ENCODE measurements at places on chromosomes 12 and 14.

GRCh38 chr12:27549236-27549800 lies 25.3 kb downstream of the PPFIBP1 start:
- no peak for DNase-seq

DNA sequence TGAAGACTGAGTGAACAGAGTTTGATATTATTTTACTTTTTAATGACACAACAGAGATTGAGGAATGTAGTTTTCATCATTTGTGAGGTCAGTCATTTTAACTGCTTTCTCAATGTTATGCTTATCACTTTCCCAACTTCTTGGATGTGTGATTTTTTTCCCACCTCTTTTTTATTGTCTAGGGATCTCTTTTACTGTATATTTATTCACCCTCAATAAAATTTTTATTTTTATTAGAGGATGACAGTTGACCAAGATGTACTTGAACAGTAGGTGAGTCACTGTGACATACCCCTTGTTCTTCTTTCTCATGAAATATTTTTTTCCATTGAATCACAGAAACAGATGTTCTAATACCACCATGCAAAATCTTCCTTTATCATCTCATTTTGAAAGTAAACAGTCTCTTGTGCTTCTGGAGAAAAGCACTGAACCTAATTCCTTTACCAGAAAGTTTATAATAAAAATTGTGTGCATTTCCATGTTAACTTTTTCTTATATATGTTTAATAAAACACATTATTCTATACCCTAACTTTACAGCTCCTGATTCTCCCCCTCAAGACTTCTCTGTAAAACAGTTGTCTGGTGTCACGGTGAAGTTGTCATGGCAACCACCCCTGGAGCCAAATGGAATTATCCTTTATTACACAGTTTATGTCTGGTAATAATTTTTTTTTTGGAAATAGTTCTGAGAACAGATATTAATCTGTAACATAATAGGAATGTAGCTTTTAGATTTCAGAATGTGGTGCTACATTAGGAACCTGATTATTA lies 65.9 kb downstream of the PTPRQ start:
- no peak for DNase-seq

DNA sequence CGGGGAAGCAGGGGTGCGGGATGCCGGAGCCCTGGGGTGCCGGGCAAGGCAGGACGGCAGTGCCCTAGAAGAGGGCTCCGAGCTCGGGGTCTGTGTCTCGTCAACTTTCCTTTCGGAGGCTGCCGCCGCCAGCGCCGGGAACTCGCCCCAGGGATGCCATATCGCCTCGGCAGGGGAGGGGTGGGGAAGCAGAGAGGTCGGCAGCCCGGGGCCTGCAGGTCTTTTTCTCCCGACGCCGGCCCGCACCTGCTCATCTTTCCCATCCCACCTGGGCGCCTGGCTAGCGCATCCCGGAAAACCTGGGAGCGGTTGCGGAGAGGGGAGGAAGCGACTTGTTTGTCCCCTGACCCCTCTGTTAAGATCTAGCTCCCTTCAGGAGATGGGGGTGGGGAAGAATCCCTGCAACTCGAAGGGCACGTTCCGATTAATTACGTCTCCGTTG lies 547 bp downstream of the CNTN1 start:
- DNase-seq: no peak

DNA sequence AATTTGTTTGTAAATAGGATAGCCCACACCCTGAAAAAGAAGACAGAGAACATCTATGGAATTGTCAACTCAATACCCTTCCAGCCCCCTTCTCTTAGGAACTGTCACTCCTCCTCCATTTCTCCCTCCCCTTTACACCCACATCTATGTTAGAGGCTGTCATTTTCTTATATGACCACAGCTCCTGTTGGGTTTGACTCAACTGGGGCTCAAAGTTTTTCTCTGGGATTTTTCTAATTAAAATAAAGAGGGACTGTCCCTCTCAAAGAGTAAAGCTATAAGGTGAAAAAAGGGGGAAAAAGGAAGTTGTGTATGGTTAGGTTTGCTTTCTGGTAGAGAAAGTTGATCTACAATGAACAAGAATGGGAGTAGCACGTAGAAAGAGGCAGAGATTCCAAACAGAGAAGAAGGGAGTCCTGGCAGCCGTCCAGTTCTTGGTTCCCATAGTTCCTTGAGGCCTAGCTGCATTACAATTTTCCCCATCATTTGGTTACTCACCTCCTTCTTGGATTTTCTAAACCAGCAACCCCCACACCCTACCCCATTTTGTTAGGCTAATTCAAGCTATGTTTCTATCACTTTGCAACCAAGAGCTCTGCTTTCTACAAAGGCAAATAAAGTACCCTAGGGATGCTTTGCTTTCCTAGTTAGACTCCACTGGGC lies 44.3 kb upstream of the STK38L start:
- no peak for DNase-seq

DNA sequence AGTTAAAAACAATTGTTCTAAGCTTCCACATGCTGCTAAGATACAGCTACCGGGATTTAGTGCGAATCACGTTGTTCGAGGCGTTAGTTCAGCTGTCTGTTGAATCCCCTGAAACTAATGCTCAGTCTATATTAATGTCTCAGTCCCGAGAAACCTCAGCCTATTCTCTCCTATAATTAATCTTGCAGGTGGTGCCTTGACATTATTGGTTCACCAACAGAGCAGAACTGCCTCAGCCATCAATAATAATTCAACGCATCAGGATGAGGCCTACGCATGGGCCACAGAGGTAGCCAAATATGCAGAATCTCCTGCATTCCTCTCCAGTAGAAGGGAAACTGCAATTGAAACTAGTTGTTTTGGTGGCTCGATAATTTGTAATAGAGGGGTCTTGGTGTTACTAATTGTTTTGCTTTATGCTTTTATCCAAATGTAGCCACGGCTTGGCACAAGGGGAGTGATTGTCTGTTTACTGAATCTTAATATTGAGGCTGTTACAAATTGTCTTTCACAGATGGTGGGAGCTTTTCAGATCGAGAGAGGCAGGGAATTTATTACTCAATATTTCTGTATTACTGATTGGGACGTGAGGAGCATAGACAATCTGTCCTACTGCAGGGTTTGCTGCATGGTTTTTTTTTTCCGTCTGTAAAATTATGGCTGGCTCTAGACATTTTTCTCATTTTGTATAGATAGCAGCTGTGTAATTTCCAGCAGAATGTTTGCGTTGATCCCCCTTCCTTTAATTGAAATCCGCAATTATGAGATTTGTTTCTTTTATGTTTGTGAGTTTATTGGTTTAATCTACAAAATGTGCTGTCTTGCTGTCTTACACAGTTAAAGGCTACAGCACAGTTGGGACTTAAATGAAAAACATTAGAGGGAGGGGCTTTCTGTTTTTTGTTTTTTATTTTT lies 1036.5 kb upstream of the NOVA1 start:
- DNase-seq: no peak

Data from glomerular endothelial cell (primary cell).